ENCODE measurements at places on chromosomes 13 and 19. TPM values are rescaled to one million over a fixed set of nuclear protein-coding genes. Genes with fewer than 3 reads are reported as not detected.
A peak's percentile ranks its signal among the peaks of the same experiment; 100 is the strongest.

ZFP14 gene
- polyA plus RNA-seq = 0.59 TPM

INSL3 gene
- polyA plus RNA-seq = not detected

APC2 gene
- polyA plus RNA-seq = 0.01 TPM

PABPC3 gene
- 0.13 TPM for polyA plus RNA-seq

SHISA7 gene
- polyA plus RNA-seq = not detected

ZNF578 gene
- 0.40 TPM for polyA plus RNA-seq

TPM4 gene
- 356 TPM for polyA plus RNA-seq

ZNF358 gene
- polyA plus RNA-seq = 83.2 TPM

HSPB6 gene
- 3.4 TPM for polyA plus RNA-seq

ATP1A3 gene
- not detected for polyA plus RNA-seq

IFNL4 gene
- not detected for polyA plus RNA-seq

LGALS7B gene
- polyA plus RNA-seq = not detected

DNA sequence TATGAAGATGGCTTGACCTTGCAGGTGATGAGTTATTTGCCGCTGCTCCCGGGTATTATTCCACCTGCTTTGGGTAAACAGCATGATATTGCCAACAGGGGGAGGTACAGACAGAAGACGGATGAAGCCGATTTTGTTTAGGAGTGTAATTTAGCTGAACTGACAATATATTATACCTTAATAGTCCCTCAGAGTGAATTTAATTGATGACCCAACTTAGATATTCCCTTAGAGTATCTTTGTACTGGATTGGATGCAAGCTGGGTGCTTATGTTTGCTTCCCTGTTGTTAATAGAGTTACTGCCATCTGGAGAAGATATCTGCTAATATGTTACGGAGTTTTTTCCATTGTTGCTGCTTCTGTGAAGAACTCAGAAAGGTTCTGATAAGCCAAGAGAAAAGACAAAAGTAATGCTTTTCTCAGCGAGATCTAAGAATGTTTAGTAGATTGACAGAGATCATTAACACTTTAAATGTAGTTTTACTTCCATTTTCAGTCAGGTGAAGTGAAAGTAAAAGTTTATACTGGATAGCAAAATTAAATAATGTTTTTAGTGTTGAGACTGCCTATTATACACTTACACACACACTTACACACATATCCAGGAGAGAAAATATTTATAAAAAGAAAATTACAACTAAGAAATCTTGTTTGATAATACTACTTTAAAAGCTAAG is 2220.8 kb upstream of the PCDH20 start:
- peak; percentile 45 for DNase-seq

GRCh38 chr19:31312009-31312676 is 37.1 kb downstream of the TSHZ3 start:
- DNase-seq = no peak

DNA sequence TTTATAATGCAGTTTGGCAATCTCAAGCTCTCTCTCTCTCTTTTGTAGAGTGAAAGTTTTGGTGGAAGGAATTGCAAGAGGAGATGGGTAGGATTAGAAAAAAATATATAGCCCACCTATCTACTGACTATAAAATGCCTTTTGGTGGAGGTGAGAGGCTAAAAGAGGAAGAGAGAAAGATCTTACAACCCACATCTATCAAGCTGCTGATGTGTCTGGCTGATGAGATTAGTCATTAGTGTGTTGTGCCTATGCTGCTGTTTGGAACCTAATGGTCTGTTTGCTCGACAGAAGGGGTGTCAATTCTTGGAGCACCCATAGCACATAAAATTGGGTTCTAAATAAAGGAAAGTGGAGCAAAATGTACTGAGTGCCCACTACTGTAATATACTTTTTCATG is 411.0 kb downstream of the HS6ST3 start:
- no peak for DNase-seq

DNA sequence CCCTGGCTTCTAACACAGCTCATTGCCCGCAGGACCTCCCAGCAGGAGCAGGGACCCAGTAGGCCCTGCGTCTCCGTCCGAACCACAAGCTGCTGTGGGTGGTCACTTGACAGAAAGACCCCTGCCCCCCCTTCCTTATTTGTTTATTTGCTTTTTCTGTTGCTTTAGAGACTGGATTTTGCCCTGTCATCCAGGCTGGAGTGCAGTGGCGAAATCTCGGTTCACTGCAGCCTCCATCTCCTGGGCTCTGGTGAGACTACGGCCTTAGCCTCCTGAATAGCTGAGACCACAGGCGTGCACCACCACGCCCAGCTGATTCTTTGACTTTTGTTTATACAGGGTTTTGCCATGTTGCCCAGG is 7.6 kb upstream of the PTBP1 start:
- DNase-seq = no peak

GRCh38 chr19:35342430-35342829 is 5.3 kb upstream of the FFAR1 start:
- no peak for DNase-seq

GRCh38 chr19:50728084-50728737 is 5.0 kb downstream of the CLEC11A start:
- DNase-seq = peak; percentile 86

DNA sequence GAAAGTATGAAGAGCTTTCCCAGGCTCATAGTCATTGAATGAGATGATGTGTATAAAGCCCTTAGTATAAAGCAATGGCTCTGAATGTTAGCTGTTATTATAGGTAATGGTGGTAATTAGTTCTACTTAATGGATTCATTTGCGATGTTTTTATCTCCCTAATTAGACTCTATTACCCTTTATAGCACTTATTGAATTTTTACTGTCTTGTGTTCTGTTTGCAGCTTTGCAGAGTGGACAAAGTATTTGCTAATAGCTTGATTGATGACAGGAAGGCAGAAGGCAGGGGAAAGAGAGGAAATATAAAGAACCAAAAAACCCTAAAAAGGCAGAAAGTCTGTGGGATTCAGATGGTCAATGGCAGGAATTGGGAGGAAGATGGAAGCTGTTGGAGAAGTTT is 524.4 kb upstream of the SPRY2 start:
- no peak for DNase-seq

DNA sequence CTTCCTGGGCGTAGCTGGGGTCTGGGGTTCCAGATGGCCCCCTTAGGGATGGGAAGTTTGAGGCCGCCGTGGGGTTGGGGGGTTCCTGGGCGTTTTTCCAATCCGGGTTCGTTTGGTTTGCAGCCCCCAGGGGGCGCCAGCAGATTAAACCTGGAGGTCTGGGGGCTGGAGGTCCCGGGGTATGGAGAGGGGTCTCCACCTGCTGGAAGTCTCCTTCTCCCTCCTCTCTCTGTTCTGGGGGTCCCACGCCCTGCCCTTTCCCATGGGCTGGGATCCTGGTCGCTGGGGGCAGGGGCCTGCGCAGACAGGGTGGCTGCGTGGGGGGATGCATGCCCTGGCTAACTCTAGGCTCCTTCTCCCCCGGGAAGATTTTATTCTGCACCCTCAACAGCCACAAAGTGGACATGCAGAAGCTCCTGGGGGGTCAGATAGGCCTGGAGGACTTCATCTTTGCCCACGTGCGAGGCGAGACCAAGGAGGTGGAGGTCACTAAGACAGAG is 899 bp downstream of the GIPC3 start:
- no peak for DNase-seq

DNA sequence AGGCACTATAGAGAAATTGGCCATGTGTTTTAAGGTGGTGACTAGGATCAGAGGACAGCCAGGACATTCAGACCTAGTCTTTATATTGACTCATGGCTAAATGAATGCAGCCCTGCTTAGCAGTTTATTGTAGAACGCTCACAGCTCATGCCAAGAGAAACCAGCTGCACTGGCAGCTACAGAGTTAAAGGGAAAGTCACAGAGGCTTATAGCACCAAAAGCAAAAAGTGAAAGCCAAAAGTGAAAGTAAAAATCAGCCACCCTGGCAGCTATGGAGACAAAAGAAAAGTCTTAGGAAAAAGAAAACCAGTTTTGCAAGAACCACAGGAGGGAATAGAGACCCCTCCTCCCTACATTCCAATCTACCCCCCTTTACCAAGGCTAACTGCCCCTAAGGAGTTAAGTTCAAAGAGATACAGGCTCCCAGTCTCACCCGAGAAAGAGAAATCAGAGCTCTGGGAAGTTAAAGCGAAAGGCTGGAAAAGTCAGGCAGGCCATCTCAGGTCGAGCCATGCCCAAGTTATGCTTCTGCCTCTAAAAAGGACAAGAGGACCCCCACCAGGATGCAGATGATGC is 99.0 kb downstream of the ZNF429 start:
- no peak for DNase-seq

DNA sequence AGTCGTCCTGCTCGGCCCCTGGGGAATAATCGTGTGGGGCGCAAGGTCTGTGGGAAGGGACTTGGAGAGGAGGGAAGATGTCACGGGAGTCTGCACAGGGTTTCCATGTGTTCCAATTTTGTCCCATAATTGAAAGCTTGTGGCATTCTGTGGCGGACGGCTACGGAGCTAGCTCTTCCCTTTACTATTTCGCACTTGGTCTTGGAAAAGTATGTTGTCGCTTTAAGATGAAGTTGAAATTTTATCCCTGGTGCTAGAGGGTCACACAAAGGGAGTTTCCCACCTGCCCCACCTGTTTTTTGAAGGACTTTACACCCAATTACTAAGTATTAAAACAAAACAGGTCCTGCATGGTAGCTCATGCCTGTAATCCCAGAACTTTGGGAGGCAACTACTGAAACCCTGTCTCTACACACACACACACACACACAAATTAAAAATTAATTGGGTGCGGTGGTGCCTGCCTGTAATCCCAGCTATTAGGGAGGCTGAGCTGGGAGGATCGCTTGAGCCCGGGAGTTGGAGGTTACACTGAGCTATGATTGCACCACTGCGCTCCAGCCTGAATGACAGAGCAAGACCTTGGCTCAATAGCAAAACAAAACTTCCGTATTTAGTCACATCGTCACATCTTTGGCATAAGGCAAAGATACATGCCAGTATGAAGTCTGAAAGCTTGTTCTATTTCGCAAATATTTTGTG is 967 bp upstream of the TPT1 start:
- DNase-seq = no peak

DNA sequence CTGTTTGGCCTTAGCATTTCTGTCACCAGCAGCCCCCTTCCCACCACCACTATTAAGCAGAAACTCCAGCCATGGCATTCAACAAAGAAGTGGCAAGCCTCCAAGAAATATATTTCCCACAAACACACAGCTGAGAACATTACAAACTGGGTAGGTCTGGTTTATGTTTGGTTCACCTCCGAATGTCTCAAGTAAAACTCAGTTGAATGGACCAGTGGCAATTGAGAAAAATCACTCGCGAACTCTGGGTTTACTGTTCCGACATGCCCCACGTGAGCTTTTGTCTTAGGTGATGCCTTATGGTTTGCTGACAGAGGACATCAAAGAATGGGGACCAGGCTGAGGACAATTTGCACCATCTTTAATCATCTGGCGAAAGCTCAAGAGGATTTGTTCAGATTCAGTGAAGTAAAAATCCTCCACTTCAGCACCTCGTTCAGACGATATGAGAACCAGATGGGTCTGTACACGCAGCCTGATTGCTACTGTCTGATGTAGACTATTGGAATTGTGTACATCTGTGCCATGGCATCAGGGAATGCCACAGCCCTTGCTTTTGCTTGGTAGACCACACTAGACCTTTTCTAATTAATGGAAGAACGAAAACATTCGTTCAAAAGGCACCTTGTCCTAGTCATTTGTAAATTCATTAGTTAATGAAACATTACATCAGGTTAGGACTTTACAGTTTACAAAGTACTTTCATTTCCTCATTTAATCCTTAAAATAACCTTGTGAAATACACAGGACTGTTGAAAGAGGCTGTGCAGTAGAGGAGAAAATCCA is 59.4 kb downstream of the SLC10A2 start:
- DNase-seq = no peak

- no peak for DNase-seq
These were observed 17.2 kb downstream of the PRR36 start for GRCh38 chr19:7856679-7857663.

- no peak for DNase-seq
These were observed 14.9 kb downstream of the SERP2 start for GRCh38 chr13:44388427-44389059.

GRCh38 chr13:20995245-20995838 is 66.0 kb downstream of the LATS2 start:
- no peak for DNase-seq

DNA sequence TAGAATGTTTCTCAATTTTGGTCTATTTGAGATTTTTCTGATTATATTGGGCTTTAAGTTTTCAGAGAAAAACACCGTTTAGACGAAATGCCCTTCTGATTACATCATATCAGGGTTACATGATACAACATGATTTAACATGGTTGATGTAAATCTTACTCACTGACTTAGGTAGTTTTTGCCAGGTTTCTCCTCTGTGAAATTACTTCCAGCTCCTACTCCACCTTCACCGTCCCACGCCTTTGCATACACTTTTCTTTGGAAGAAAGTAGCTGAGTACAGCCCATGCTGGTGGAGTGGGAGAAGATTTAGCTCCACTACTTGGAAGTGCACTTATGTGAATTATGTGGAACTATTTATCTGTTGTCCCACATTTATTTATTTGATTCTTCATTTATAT is 433.2 kb upstream of the KLHL1 start:
- no peak for DNase-seq

- no peak for DNase-seq
These were observed 39.9 kb downstream of the MBNL2 start for GRCh38 chr13:97262058-97262457.

GRCh38 chr19:45471111-45471930 is 3.5 kb downstream of the FOSB start:
- no peak for DNase-seq

DNA sequence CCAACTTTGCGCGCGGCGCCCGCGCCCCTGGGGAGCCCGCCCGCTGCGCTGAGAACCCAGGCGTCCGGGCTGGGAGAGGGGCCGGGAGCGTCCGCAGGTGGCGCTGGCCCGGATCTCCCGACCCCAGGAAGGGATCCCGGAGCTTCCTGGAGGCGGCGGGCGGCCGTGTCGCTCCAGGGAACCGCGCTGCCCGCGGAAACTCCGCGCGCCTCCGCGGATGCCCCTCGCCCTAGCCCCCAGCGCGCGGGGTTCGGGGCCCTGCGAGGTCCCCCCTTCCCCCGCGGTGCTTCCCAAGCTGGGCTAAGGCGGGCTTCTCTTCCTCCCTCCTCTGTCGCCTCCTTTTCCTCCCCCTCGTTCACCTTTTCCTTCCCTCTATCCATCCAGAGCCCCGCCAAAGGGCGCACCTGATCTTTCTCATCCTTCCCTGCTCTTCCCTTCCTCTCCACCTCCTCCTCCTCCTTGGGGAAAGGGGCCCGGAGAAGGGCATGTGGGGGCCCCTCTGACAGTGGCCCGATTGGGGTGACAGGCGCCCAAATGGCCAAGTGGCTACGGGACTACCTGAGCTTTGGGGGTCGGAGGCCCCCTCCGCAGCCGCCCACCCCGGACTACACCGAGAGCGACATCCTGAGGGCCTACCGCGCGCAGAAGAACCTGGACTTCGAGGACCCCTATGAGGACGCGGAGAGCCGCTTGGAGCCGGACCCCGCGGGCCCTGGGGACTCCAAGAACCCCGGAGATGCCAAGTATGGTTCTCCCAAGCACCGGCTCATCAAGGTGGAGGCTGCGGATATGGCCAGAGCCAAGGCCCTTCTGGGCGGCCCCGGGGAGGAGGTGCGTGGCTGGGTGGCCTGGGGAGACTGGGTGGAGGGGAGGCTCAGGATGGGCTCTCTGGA is 710 bp downstream of the SHD start:
- no peak for DNase-seq

- DNase-seq = no peak
These were observed 57.4 kb downstream of the RUBCNL start for GRCh38 chr13:46329624-46330023.

GRCh38 chr19:13764101-13764807 is at the start of gene MRI1:
Gene MRI1 (plus strand): TSS chr19:13764522. CDS start chr19:13764589, 67 bp downstream.
- DNase-seq = peak; percentile 70

Data from endothelial cell of umbilical vein (primary cell).